ENCODE measurements at places on chromosomes 6 and 20.
A peak's percentile ranks its signal among the peaks of the same experiment; 100 is the strongest.

GRCh38 chr6:165110860-165111259 lies 198.5 kb downstream of the C6orf118 start:
- no peak for DNase-seq

DNA sequence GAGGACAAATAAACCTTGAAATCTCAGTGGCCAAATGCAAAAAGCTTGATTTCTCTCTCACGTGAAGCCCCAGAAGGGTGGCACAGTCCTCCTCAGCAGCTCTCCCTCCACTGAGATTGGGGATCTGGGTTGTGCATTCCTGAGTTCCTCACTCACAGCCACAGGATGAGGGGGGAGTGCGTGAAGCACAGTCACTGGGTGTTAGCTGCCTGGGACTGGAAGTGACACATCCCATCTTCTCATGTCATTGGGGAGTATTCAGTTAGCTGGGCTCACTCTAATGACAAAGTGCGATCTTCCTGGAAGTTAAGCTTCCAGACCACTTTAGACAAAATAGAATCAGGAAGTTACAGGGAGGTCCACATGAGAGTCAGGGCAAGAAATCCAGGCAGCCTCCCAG lies 192.2 kb upstream of the LRFN2 start:
- DNase-seq, result no peak

GRCh38 chr6:108123946-108124345 lies 41.9 kb upstream of the NR2E1 start:
- DNase-seq, result peak; percentile 83

DNA sequence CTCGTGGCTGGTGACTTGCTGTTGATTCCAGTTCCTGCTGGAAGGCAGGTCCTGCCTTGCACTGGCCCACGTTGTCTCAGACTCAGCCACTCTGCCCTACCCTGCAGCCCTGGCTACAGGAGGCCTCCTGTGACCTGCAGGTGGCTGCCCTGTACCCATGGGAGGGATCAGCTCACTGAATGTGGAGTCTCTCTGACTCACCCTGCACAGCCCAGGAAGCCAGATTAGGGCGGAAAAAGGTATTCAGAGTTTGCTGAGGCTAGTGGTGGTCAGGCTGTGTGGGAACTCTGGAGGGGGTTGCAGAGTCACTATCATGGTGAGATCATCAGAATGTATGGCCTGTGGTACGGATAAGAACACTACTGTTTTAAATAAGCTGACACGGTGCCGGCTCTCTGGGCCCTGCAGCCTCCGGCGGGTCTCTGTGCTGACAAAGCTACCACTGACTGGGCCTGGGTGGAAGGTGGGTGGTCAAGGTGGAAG lies 24.7 kb upstream of the PYGB start:
- peak; percentile 90 for DNase-seq

- no peak for DNase-seq
Measured at GRCh38 chr6:36422714-36423100, 19.9 kb downstream of the PXT1 start.

DNA sequence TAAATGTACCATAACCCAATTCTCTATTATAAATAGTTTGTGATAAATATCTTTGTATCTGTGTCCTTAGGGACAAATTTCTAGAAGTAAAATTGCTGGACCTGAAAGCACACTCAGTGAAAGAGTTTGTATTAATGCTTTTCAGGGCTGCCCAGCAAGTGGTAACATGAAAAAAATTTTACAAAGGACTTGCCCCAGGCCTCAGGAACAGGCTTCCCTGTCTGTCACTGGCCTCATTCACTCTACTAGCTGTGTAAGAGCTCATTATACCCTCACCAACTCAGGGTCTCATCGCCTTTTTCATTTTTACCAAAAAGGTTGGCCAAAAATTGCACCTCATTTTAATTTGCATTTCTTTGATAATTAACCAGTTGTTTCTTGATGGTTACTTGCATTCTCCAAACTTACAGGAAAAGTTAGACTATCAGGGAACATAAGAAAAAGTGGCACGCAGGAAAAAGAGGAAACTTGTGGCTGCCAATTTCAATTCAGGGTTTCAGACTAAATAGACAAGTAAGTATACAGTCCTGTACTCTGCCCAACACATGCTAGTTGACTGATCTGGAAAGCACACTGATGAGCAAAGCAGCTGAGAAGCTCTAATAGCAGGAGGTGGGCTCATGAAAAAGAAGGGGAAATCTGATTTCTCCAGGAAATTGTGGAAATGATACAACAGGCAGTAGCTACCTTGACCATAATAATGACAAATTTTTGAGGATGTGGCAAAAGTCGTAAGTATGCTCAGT lies 161.5 kb downstream of the KIF6 start:
- no peak for DNase-seq

DNA sequence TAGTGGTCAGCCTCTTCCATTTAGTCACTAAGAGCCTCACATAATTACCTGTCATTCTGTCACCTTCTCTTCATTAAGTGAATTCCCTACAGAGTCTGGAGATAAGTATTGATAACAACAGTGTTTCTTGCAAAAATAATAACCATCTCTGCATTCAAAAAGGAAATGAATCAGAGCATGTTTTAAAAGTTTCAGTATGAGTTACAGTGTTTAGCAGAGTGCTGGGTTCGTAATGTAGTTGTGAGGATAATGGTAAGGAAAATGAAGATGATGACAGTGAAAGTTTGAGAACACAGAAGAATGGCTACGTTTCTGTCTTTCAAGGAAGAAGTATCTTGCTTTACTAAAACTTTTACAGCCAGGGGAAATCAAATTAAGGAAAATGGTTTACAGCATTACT lies 31.3 kb downstream of the GPRC6A start:
- no peak for DNase-seq

DNA sequence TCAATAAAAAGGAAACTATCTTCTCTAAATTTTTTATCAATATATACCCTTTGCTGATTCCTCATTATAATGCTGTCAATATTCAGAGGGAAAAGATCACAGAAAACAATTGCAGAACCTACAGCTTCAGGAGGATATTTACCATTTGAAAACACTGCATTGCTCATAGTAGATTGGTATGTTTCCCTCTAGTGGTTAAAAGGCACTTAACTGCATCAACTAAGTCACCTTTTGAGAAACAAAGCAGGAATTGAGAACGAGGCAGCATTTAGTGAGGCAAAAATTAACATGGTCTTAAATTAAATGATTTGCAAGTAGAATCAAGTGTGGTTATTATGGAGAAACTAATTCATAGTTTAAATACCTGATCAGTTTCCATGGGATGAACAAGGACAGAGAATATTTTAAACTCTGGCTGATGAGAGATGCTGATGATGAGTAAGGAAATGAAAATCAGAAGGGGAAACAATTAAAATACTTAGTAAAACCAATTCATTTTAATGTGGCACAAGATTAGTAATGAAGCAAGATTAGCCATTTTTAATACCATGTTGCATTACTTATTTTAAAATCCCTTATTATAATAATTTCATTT lies 642.1 kb downstream of the EPHA7 start:
- DNase-seq, result no peak

DNA sequence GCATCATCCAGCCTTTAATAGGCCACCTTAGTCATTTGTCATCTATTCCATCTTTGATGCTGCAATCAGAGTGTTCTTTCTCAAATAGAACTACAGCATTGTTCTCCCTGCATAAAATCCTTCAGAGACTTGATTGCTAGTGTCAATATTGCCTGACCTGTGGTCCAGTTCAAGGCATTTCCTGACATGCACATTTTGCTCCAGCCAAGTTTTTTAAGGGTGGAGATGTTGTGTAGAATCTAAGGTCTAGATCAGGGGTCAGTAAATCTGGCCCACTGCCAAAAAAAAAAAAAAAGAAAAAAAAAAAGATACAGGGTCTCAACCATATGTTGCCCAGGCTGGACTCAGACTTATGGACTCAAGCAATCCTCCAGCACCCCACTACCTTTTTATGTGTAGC lies 354.4 kb downstream of the FRK start:
- no peak for DNase-seq

All from endodermal cell (in vitro differentiated cells).